IMR-90 (cell line): ENCODE measurements at places on chromosomes 1 and 21. TPM values are rescaled to one million over a fixed set of nuclear protein-coding genes. Genes with fewer than 3 reads are reported as not detected.

GRCh38 chr1:73761559-73761958 lies 436.4 kb downstream of the LRRIQ3 start:
- DNase-seq, result no peak
- H3K27me3 ChIP-seq, result no peaks in the 10 kb centered on the region
- no peaks in the 10 kb centered on the region for H3K4me1 ChIP-seq
- H3K36me3 ChIP-seq, result no peaks in the 10 kb centered on the region

Gene MYOM3
- not detected in 2 replicates for total RNA-seq

DNA sequence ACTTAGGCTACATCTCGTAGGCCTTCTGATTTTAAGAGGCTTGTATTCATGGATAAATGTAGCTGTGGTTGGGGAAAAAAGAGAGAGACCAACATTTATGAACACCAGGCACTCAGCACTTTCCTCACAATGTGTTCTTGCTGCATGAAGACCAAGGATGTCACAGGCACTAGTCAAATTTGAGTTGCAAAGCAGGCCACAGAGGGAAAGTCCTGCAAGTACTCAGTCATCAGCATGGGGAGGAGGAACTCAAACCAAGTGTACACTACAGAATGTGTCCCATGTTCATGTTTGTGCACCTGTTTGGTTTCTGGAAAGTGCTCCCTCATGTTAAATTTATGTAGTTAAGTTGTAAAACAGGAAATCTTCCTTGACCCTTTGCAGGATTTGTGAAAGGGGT lies 8.7 kb upstream of the MAP3K7CL start:
- H3K4me3 ChIP-seq, result no peak overlapping the region
- H3K27ac ChIP-seq, result no peak overlapping the region
- no peaks in the 10 kb centered on the region for H3K4me1 ChIP-seq
- no peak for DNase-seq

GRCh38 chr1:95012389-95012788 lies 60.4 kb downstream of the ALG14 start:
- H3K27me3 ChIP-seq, result no peaks in the 10 kb centered on the region
- H3K36me3 ChIP-seq, result no peaks in the 10 kb centered on the region
- H3K4me1 ChIP-seq, result peaks cover 3% of the 10 kb centered on the region
- DNase-seq, result peak; percentile 99
- no peak overlapping the region for H3K4me3 ChIP-seq

Gene AUNIP
- 3.9 and 5.0 TPM in 2 replicates for total RNA-seq

DNA sequence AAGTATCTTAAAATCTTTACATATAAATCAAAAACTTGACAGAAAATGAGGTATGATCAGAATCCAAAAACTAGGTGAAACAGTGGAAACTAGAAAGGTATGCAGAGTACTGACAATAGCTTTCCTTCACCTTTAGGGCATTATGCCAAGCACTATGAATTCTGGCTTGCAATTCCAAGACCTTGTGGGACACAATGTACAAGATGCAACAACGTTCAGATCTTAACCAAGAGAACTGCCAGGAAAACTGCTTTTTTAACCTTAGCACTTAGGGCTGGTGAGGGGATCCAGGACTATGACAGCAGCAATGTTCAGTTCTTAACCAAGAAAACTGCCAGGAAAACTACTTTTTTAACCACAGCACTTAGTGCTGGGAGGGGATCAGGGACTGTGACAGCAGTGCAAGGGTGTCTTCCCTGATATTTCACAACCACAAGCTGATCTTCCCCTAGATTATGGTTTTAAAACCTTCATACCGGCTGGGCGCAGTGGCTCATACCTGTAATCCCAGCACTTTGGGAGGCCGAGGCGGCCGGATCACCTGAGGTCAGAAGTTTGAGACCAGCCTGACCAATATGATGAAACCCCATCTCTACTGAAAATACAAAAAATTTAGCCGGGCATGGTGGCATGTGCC lies 22.3 kb downstream of the FOXJ3 start:
- no peak overlapping the region for H3K27ac ChIP-seq
- no peaks in the 10 kb centered on the region for H3K27me3 ChIP-seq
- DNase-seq, result no peak
- H3K36me3 ChIP-seq, result peaks cover 2% of the 10 kb centered on the region
- no peaks in the 10 kb centered on the region for H3K4me1 ChIP-seq
- no peak overlapping the region for H3K4me3 ChIP-seq

DNA sequence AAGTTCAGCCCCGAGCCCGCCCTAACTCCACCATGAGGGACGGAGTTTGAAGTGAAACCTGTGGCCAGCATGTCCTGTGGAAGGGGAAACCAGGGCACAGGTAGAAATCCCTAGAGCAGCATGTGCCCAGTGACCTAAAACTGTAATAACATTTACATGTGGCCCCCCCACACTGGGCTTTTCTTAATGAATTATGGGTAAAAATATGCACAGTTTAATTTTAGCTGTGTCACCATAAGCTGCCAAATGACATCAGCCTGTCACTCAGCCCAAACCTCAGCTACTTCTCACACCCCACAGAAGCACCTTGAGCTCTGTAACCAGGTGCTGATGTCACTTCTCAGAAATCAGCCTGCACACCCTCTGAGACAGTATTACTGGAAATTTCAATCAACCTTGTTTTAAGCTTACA lies 50.0 kb upstream of the SLC19A1 start:
- no peak for DNase-seq
- H3K36me3 ChIP-seq, result no peaks in the 10 kb centered on the region
- H3K27me3 ChIP-seq, result peaks cover 49% of the 10 kb centered on the region
- no peak overlapping the region for H3K4me3 ChIP-seq

DNA sequence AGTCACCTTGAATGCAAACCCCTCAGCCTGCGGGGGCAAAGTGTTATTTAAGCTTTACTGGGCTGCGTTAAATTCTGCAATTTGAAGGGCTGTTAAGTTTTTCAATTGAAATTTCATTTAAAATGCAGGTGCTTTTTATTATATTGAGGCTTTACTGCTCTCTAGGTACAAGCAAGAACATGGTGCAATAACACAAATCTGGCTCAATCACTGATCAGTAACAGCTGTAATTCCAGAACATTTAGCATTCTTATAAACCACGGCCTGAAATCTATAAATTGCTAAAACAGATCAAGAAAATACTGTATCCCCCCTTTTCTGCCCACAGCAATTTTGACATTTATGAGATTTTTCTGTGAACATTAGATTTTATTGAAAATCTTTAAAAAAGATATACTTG lies 322.8 kb downstream of the KCTD3 start:
- no peak overlapping the region for H3K27ac ChIP-seq
- no peaks in the 10 kb centered on the region for H3K4me1 ChIP-seq
- H3K4me3 ChIP-seq, result no peak overlapping the region
- H3K27me3 ChIP-seq, result no peaks in the 10 kb centered on the region
- no peak for DNase-seq

Gene FCGR3B
- not detected in 2 replicates for total RNA-seq

- DNase-seq, result no peak
- H3K4me1 ChIP-seq, result no peaks in the 10 kb centered on the region
- peaks cover 56% of the 10 kb centered on the region for H3K27me3 ChIP-seq
- no peaks in the 10 kb centered on the region for H3K36me3 ChIP-seq
Observed at GRCh38 chr1:44559913-44560312, 114.4 kb downstream of the TMEM53 start.

Gene CLDN17
- not detected in 2 replicates for total RNA-seq

Gene SMIM11
- total RNA-seq, result 6.9 and 8.8 TPM in 2 replicates

- no peaks in the 10 kb centered on the region for H3K36me3 ChIP-seq
- no peaks in the 10 kb centered on the region for H3K4me1 ChIP-seq
- H3K4me3 ChIP-seq, result no peak overlapping the region
- H3K27ac ChIP-seq, result no peak overlapping the region
Observed at GRCh38 chr1:111099289-111099688, 40.6 kb downstream of the DRAM2 start.

Gene CRP
- not detected in 2 replicates for total RNA-seq

GRCh38 chr1:175665616-175666015 lies 77.8 kb downstream of the TNR start:
- no peaks in the 10 kb centered on the region for H3K4me1 ChIP-seq
- no peak overlapping the region for H3K27ac ChIP-seq
- no peak overlapping the region for H3K4me3 ChIP-seq
- no peaks in the 10 kb centered on the region for H3K27me3 ChIP-seq

Gene AGT
- under 0.01 and 0.18 TPM in 2 replicates for total RNA-seq

GRCh38 chr1:238419209-238419608 lies 528.5 kb upstream of the ZP4 start:
- H3K27ac ChIP-seq, result no peak overlapping the region
- no peaks in the 10 kb centered on the region for H3K36me3 ChIP-seq
- no peaks in the 10 kb centered on the region for H3K27me3 ChIP-seq
- no peak for DNase-seq

GRCh38 chr1:63683759-63684158 lies 90.1 kb upstream of the ROR1 start:
- H3K27me3 ChIP-seq, result 0 out of 2 replicates have a peak, but pooled peaks cover 6% of the 10 kb centered on the region
- no peaks in the 10 kb centered on the region for H3K4me1 ChIP-seq
- H3K4me3 ChIP-seq, result no peak overlapping the region
- DNase-seq, result no peak

DNA sequence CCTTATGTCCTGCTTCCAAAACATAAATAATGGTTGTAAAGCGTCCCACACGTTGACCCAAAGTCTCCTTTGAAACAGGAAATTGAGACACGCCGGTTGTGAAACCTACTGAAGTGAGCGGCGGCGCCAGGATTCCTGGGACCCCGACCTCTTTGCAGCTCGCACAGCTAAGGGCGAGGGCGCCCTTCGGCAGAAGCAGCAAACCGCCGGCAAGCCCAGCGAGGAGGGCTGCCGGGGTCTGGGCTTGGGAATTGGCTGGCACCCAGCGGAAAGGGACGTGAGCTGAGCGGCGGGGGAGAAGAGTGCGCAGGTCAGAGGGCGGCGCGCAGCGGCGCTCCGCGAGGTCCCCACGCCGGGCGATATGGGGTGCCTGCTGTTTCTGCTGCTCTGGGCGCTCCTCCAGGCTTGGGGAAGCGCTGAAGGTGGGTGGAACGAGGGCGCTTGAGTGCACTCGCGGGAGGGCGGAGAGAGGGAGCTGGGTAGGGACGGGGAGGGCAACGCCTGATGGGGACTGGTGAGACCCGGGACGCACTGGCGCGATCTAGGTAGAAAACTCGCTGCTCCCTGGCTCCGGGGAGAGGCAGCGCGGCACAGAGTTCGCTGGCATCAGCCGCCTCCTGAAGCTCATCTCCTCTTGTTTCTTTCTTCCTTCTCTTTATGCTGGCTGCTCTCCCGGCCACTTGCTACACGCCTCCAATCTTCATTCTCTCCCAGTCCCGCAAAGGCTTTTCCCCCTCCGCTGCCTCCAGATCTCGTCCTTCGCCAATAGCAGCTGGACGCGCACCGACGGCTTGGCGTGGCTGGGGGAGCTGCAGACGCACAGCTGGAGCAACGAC lies at the start of gene CD1D:
Gene CD1D (plus strand): TSS at position 155 of the 836 bp plus-strand sequence. CDS start 207 bp downstream, at position 362.
- peaks cover 65% of the 10 kb centered on the region for H3K27me3 ChIP-seq
- H3K27ac ChIP-seq, result no peak within 1 kb of the TSS
- no peaks in the 10 kb centered on the region for H3K4me1 ChIP-seq
- peak within 1 kb of the TSS; percentile 28 for H3K4me3 ChIP-seq
- no peak for DNase-seq

Gene TNNT2
- total RNA-seq, result 0.18 and 0.56 TPM in 2 replicates

Gene MMEL1
- total RNA-seq, result under 0.01 TPM in 2 replicates

- peaks cover 2% of the 10 kb centered on the region for H3K4me1 ChIP-seq
- no peak overlapping the region for H3K27ac ChIP-seq
- DNase-seq, result peak; percentile 72
- no peaks in the 10 kb centered on the region for H3K27me3 ChIP-seq
- H3K36me3 ChIP-seq, result peaks cover 16% of the 10 kb centered on the region
Observed at GRCh38 chr1:226064816-226065248, 2.3 kb downstream of the H3-3A start.

DNA sequence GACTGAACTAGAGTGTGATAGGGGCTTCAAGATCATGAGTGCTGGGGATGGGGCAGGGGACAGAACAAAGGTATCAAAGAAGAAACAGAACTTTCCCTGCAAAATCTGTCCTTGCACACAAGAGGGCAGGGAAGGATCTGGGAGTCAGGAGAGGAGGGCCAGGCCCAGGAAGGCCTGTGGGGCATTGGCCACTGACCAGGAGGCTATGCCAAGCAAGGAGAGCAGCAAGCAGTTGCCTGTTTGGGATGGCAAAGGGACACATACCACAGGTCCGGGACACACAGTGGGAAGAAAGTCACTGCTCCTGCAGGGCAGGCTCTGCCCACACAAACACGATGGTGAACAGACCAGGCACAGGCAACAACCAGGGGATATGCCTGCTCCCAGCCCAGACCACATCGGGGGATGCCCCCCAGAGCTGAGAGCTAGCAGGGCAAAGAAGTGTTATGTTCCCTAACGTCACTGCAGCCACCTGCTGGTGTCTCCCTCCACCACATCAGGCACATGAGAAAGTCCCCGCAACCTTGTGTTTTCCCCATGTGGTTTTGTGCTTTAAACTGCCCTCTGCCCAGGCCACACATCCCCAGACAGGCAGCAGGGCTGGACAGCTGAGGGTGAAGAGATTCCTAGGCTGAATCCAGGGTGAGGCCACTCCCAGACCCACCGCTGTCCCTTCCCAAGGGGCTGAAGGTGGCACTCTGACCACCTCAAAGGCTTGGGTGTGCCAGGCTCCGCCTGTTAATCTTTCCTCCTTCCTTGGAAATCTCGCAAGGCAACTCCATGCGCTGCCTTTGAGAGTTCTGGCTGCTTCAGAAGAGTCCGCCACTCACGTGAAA lies 53.6 kb downstream of the KIF21B start:
- H3K4me3 ChIP-seq, result no peak overlapping the region
- DNase-seq, result no peak
- H3K36me3 ChIP-seq, result no peaks in the 10 kb centered on the region
- no peak overlapping the region for H3K27ac ChIP-seq
- peaks cover 14% of the 10 kb centered on the region for H3K27me3 ChIP-seq
- no peaks in the 10 kb centered on the region for H3K4me1 ChIP-seq
